ENCODE measurements at places on chromosomes 12 and 14.

DNA sequence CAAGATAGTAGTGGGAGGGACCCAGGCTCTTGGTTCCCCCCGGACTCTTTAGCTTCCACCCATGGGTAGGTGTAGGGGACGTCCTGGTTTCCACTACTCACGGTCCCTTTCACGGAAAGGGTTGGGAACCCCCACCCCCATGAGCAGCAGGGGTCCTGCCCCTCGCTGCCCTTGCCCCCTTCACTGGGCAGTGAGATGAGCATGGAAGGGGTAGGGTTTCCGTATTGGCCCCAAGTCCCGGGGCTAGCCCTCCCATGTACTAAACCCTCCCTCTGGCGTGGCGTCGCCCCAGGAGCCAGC, 12.7 kb downstream of the AGAP2 start:
- DNase-seq, result no peak

DNA sequence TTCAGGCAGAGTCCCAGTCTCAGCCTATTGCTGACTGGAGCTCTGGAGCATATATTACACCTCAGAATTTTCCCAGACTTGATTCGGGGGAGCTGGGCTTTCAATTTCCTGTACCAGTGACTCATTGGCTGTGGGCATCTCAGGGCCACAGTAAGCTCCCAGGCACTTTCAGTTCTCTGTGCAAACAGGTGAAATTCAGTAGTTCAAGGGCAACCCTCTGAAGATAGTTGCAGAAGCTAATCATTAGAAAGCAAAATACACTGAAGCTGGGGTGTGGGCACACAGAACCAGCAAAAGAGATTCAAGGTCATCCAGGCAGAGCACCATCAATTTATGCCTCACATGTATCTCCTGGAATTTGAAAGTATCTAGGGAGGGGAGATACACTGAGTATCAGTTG, 8.1 kb upstream of the NIN start:
- peak; percentile 38 for DNase-seq

GRCh38 chr14:35159742-35160409, 37.5 kb downstream of the PRORP start:
- DNase-seq, result peak; percentile 97

DNA sequence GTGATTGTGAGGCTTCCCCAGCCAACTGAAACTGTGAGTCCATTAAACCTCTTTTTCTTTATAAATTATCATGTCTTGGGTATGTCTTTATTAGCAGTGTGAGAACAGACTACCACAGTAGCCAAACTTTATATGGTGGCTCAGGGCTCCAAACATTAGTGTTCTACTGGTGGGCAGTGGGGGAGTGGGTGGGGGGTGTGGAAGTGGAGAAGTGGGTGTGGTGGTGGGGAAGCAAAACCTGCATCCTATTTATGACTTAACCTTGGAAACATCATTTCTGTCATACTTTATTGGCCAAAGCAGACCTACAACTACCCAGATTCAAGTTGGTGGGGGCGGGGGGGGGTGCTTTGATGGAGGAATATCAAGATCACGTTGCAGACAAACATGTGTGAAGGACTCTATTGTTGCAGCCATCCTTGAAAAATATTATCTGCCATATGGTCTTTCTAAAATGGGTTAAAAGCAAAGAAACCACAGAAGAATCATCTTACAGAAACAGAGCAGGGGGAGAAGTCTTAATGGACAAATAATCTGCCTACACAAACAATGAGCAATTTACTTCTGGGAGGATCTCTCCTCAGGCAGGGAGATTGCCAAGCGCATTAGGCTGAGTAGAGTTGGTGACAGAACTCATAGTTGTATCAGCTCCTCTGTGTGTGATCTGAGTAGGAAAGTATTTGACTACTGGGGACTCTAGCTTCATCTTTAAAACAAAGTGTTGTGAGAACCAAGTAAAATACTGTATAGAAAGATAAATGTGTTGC, 1.4 kb upstream of the PWP1 start:
- peak; percentile 76 for DNase-seq

DNA sequence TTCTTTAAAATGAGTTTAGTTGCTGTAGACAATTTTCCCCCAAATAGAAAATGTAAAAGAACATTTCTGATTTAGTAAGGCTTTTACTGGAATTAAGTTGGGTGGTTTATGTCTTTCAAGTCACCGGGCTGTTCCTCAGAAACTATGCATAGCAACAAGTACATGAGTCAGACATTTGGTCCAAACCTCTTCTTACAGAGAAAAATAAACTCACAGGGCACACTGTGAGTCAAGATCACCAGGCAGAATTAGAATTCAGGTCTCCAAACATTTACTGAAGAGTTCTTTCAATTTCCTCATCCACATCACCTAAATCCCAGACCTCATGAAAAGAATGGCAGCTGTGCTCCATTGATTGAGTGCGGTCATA, 476.1 kb upstream of the SOX5 start:
- DNase-seq, result no peak

DNA sequence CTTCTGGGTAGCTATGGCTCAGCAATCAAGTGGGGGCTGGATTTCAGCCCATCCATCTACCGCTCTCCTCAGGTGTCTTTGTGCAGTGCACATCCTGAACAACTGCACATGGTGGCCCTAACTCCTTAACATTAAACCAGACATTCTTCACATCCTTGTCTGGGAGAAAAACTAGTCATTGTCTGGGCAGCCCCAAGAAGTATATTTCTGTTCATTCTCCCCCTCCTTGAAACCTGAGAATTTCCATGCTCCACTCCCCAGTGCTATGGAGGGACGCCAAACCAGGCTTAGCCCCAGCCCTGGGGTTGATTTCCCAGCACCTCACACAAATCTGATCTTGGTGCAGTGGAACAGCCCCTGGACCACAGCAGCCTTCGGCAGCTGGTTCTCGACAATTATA, 13.4 kb downstream of the MYL2 start:
- no peak for DNase-seq
